ENCODE measurements at places on chromosomes 3 and 15.

- no peak for DNase-seq
Measured at GRCh38 chr3:182892226-182892625, 88.1 kb downstream of the DCUN1D1 start.

- no peak for DNase-seq
Measured at GRCh38 chr3:62678841-62679240, 196.4 kb downstream of the CADPS start.

DNA sequence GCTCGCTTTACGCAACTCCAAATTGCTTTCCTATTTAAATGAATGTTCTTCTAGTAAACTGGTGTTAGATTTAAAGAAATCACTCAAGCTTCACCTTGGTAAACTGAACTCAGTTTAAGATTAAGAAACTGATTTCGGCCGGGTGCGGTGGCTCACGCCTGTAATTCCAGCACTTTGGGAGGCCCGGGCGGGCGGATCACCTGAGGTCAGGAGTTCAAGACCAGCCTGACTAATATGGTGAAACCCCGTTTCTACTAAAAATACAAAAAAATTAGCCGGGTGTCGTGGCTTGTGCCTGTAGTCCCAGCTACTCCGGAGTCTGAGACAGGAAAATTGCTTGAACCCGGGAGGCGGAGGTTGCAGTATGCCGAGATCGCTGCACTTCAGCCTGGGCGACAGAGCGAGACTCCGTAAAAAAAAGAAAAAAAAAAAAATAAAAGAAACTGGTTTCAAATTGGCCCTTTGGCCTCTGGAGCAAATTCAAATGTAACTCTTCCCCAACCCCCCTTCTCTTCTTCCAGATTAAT, 1.7 kb downstream of the SKIL start:
- DNase-seq: no peak

DNA sequence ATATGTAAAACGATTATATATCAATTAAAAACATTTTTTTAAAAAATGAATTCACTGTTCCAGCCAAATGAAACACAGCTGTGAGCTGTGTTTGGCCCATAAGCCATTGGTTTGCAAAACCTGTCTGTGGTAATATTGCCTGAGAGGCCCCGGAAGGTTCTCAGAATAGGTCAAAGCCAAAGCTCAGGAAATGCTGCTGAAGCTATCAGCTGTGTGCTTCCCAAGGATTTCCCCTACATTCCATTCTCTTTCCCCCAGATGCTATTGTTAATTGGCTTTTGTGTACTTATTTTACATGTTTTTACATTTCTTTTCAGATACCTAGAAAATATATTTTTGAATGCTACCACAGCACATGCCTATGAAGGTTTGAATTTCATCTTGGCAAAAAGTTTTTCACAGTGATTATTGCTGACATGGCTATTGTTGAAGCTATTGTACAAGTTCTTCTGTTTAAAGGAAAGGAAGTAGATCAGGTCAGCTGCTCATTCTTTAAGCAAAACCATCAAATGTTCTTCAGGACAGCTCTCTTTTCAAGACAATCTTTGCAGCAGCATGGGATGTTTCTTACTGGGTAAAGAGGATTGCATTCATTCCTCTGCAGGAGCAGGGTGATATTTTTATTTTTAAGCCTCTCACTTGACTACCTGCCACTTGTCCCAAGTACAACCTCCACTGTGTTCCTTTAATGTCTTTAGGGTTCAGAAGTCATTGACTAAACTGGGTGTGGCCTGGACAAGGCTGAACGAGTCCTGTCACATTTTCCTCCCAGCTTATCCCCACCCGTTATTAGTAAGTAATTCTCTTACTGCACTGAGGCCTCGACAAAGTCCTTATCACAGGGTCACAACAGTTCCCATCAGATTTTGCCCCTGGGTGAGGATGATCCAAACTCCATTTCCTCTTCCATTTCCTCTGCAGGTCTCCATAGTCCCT, 26.3 kb upstream of the BNC1 start:
- no peak for DNase-seq

- DNase-seq: no peak
Measured at GRCh38 chr3:16171825-16172224, 2.7 kb upstream of the GALNT15 start.

- no peak for DNase-seq
Measured at GRCh38 chr15:31364301-31365031, 37.8 kb downstream of the KLF13 start.

DNA sequence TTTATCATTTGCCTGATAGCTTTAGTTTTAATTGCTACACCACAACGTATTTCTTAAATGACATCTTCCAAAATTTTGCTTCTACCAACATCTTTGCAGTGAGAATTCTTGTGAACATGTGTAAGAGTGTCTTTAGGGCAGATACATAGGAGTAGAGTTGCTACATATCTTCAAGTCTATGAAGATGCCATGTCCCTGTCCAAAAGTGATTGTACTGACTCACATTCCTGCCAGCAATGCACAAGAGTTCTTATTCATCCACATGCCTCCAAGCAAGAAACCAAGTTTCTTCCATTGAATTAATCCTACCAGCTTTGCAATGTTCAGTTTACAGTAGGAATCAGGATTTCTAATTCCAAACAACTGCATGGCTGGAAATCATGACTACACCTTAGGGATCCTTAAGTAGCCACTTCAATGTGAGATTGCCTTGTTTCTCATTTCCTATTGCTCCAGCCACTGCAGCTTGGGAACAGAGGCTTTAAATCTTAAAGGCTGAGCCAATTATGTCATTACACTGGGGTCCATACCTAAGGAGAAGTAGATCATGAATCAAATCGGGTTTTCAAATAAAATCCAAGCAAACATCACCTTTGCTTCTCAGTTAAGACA, 44.5 kb downstream of the BCL2L10 start:
- DNase-seq: no peak

- no peak for DNase-seq
Measured at GRCh38 chr15:48693484-48693883, 48.0 kb upstream of the FBN1 start.

- DNase-seq: peak; percentile 8
Measured at GRCh38 chr3:127590282-127590592, 296 bp downstream of the TPRA1 start.

- DNase-seq: no peak
Measured at GRCh38 chr15:64690008-64690407, 85.4 kb downstream of the RBPMS2 start.

GRCh38 chr3:17307887-17308286, 423.1 kb downstream of the PLCL2 start:
- no peak for DNase-seq

DNA sequence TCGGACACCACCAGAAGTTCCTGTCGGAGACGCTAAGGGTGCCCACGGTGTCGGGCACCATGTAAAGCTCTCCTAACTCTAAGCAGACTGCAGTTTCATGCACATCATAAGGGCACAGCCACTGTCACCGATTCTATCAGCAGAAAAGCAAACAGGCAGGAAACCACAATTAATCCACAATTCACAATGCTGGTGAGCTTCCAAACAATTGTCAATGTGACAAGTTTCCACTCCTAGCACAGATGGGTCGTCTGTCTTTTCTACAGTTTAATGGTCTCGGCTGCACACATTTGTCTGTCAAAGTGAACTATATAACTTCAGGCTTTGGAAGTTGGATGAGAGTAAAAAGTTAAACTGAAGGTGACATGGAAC, 8.8 kb upstream of the OCA2 start:
- DNase-seq: no peak

DNA sequence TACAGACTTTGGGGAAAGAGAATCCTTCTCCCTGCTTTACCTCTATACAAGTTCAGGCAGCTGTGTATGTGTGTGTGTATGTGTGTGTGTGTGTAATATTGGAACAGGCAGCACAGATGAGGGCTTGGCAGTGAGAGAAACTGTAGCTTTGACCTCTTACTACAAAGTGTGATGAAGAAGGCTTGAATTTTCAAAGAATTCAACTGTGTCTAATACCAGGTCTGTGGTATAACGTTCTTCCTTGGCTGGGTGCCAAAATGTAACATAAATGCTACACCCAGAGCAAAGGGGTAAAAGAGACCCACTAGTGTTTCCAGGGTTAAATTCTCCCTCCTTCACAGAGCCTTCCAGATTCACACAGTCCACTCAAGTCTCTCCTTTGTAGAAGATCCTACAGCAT, 51.1 kb downstream of the CHST2 start:
- DNase-seq: no peak

DNA sequence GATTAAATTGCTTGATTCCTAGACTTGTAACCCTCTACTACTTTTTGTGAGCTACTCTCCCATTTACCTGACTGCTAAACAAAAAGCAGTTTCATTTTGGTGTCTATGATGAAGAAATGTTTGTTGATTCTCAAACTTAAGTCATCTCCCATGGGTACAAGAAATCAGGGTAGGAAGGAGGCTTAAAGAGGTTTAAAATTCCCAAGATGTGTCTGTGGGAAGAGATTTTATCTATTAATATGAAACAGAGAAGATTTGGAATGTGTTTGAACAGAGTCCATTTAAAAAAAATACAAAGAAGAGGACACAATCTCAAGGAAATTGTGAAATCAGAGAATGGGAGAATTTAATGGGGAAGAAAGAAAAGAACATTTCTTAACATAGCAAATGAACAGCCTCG, 14.8 kb downstream of the P3H2 start:
- DNase-seq: no peak

DNA sequence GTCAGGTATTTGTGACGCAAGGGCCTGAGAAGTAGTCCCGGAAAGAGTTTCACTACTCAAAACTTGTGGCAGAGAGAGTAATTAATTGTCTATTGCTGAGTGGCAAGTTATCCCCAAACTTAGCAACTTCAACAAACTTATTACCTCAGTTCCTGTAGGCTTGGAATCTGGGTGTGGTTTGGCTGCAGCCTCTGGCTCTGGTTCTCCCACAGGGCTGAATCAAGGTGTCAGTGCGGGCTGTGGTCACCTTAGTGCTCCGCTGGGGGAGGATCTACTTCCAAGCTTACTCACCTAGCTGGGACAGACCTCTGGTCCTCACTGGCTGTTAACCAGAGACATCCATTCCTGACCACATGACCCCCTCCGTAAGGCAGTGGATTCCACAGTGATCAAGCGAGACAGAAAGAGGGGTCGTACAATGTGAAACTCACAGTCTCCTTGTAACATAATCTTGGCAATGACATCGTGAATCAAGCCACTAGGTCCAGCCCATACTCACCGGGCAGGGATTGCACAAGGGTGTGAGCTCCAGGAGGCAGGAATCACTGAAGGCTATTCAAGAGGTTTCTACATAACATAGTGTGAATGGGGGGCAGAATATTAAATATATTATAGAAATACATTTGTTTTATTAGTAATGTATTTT, 138.3 kb downstream of the RYR3 start:
- DNase-seq: no peak

- DNase-seq: peak; percentile 87
Measured at GRCh38 chr3:170869645-170870593, at the start of gene RPL22L1. RPL22L1 (minus strand) TSS chr3:170870195; CDS start chr3:170870167, 28 bp downstream.

- DNase-seq: no peak
Measured at GRCh38 chr15:52011711-52012144, 7.3 kb upstream of the MAPK6 start.

DNA sequence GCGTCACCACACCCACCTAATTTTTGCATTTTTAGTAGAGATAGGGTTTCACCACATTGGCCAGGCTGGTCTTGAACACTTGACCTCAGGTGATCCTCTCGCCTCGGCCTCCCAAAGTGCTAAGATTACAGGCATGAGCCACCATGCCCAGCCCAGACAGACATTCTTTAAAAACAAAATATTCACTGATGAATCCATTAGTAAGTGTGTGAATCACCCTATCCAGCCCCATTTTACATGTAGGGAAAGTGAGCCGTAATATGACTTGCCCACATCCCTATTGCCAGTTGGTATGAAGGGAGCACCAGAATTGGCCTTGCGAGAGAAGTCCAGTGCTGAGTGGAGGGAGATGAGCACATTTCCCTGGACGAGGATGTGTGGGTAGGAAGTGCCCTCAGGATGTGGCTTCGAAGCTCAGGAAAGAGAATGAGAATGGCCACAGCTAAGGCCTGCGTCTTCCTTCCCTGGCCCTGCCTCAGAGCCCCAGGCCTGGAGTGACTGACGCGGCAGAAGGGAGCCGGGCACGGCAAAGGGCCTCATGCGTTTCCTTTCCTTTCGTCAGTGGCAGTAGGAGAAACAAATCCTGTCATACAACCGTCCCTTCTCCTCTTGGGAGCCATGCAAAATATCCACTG, 28.3 kb upstream of the ETV5 start:
- no peak for DNase-seq

DNA sequence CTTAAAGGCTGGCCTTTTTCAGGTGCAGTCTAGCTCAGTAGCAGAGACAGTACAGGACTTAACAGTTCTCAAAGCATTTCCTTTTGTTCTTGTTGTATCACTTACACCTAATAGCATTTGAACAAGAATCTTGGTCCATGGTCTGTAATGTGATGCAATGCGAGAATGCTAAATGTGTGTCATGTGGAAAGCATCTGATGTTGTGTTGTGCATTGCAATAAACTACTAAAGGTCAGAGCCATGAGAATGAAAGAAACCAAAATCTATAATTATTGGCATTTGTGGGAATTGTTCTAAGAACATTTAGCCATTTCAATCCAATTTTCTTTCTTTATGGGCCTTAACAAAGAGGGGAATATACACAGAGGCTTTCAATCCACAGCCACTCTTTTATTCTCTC, 324.5 kb upstream of the ROBO2 start:
- no peak for DNase-seq

DNA sequence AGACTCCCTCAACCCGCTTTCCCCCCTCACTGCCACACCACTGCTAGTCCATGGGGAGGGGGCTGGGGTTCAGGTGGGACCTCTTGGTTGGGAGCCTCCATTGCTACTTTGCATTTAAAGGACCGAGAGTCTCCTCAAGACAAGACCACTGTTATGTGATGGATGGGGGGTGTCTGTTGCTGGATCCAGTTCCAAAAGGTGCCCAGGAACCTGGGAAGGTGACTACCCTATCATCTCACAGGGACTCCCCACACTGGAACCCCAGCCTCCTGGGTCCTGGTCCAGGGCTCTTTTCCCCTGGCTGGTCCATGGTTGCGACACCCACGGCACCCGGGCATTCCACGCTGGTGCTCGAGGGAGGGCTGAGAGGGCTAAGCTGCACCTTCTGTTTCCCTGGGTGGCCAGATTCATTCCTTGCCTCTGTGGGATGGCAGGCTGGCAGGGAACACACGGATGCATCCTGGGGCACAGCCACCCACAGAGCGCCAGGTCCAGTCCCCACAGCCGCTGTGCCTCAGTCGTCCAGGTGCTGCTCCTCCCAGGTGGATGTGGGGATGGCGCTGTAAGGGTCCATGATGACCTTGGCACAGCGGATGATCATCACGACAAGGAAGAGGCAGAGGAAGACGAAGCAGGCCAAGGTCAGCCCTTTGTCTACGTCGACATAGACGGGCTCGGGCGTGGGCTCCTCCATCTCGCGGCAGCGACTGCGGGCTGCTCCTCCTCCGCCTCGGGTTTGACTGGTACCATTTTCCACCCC, 48.6 kb downstream of the FAH start:
- DNase-seq: no peak
